Activated CD8-positive, alpha-beta memory T cell treated with anti-CD3 and anti-CD28 coated beads for 48 hours (primary cell): ENCODE measurements at places on chromosomes 4 and X.

DNA sequence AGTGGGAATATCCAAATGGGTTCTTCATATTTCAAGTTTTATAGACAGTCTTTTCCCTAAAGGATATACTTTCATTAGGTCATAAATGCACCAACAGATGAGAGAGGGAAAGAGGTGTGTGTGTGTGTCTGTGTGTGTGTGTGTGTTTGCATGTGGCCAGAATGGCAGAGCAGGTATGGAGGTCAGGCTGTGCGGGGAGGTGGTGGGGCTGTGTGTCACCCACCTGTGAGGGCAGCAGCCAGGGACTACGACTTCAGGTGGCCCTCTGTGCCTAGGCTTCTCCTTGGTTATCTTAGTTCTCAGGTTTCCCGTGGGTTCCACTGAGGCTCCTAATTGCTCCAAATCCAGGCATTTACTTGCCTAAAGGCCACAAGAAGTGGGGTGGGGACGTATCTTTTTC, 14.6 kb downstream of the HAND2 start:
- DNase-seq = no peak

DNA sequence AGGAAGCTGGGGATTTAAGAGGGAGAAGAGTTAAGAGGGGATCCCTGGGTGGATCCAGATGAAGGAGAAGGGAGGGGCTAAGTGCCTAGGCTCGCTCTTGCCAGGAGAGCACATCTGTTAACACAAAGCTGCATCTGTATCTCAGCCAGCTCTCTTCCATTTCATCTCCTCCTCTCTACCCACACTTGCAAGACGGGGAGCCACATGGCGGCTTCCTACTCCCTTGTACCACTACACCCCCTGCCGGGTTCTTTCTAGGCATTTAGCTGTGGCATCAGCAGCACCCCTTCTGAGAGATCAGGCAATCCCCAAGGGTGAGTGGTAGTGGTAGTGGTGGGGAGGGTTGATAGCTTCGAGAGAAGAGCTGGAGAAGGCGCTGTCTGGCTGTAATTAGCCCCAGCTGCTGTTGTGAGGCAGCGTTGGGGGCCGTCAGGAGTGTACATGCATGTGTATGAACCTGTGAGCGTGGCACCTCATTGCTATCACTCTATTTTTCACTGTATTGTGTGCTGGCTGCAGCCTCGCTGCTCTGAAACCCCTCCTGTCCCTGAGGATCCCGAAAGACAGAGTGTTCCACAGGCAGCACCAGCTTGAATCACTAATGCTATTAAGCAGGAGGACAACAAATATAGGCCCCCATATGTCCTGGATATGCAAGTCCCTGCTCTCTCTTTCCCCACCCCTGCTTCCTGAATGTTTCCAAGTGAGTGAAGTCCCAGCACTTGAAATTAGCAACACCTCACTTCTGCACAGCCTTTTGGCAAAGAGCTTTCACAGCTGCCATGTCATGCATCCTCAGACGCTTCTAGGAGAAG, 73.7 kb downstream of the RTL9 start:
- no peak for DNase-seq

GRCh38 chr4:70712150-70712549, 9.6 kb upstream of the RUFY3 start:
- no peak for DNase-seq

DNA sequence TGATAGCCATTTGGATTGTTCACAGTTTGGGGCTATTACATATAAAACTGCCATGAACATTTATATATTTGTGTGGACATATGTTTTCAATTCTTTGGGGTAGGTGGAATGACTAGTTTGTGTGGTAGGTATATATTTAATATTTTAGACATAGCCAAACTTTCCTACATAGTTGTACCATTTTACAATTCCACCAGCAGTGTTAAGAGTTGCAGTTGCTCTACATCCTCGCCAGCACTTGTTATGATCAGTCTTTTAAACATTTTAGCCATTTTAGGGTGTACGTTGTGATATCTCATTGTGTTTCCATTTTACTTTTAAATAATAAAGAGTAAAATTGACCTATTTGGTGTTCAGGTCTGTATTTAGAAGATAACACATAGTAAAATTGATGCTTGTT, 76.6 kb downstream of the ZFX start:
- no peak for DNase-seq

DNA sequence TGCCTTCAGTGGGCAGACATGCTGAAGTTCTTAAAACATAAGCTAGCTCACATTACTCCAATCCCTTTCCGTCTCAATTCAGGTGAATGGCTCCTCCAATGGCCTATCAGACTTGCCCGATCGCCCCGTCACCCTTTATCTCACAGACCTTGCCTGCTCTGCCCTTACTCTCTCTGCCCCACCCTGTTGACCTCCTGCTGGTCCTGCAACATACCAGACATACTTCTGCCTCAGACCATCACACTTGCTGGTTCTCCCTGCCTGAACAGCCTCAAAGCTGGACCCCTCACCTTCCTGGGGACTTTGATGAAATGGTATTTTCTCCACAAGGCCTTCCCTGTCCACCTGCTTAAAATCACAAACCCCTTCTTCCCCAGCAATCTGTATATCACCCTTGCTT, 340.1 kb upstream of the NR3C2 start:
- no peak for DNase-seq

- no peak for DNase-seq
Measured at GRCh38 chr4:154660052-154660451, 47.6 kb upstream of the FGG start.

DNA sequence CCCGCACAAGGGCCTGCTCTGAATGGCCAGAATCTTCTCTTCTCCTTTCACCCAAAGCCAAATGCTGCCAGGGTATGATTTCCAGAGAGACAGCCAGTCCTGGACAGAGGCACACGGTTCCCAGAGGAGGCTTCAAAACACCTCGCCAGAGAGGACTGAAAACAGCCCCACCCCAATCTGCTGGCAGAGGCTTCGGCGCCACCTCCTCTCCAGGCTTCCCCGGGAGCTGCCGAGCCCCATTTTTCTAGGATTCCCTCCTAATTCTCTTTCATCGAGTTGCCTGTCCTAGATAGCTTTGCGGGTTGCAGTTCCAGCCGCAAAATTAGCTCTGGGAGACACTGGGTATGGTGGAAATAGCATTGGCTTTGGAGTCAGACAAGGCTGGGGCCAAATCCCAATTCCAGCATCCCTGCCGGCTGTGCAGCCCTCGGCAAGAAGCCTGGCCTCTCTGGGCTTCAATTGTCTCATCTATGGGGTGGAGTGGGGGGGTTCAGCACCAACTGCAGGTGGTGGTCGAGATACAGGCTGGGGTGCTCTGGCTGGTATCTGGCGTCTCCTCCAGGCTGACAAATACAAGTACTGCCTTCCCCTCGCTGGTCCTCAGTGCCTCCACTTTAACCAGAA, 22.6 kb downstream of the PPP2R2C start:
- no peak for DNase-seq

DNA sequence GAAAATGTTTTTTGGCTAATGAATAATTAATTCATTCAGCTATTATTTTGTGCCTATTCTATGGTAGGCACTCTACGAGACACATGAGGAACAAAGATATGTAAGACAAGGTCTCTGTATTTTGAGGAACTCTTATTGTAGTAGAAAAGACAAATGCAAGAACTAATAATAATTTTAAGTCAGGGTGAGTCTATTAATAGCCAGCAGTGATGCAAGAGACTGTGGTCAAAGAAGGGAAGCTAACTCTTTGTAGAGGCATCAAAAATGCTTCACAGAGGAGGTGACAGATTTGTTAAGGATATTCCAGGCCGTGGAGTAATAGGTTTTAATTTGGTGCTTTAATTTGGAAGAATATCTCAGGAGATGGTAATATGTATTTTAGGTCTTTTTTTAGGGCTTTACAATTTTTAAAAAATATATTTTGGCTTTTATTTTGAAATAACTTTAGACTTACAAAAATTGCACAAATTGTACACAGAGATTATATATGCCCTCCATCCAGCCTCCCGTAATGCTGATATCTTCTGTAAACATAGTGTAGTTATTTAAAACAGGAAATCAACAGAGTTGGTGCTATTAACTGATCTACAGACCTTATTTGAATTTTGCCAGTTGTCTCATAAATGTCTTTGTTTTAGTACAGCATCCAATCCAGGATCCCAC, 48.1 kb downstream of the DCLK2 start:
- no peak for DNase-seq

DNA sequence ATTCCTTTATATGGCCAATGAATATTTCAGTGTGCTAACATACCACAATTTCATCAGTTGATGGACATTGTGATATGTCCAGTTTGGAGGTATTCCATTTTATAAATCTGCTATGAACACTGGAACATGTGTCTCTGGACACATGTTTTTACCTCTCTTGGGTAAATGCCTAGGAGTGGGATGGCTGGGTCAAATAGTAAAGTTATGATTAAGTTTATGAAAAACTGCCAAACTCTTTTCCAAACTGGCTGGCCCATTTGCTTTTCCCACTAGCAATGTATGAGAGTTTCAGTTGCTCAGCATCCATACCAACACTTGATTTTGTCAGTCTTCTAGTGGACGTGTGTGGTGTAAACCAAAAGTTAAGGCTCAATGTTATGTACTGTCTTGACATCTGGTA, 40.5 kb downstream of the CEP44 start:
- DNase-seq = no peak
